ENCODE measurements at places on chromosomes 6 and 20.

DNA sequence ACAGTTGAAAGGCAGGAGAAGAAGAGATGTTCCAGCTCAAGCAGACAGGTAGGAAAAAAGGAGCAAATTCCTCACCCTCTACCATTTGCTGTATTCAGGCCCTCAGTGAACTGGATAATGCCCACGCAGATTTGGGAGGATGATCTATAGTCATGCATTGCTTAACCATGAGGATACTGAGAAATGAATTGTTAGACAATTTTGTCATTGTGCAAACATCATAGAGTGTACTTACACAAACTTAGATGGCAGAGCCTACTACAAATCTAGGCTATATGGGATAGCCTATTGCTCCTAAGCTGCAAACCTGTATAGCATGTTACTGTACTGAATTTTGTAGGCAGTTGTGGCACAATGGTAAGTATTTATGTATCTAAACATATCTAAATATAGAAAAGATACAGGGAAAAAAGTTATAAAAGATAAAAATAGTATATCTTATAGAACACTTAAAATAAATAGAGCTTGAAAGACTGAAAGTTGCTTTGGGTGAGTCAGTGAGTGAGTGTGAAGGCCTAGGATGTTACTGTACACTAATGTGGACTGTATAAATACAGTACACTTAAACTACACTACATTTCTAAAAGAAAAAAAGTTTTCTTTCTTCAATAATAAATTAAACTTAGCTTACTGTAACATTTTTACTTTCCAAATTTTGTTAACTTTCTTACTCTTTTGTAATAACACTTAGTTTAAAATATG, 672.3 kb downstream of the UTRN start:
- DNase-seq: no peak

DNA sequence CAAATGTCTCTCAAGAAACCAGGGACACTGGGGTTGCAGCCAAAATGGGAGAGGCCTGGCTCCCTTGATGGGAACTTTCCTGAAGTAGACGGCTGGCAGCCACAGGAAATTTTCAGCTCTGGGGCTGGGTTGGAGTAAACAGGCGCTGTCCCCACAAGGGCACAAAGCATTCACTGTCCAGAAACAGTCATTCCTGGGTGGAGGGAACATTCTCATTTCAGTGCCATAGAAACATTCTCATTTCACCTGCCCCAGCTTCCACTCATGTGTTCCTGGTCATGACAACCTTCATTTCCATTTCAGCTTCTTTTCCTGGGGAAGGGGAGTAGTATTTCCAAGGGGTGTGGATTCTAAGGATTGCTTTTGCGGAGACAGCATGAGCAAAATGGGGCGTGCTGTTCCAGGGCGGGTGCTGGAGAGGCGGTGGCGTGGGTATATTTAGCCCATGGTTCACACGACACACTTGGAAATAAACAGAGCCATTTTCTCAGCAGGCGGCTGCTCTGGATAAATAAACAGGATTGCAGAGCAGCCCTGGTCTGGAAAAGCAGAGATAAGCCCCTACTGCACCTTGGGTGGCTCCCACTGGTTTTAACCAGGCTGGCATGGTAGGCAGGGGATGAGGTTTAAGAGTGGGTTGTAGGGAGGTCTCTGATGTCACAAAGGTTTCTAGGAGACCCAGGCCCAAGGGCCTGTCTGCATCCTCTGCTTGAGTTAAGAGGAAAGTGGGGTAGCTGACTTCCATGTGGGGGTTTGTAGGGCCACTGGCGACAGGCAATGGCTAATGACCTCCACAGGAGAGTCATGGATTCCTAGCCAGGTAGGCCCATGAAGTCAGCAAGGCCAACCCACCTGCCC, 32.9 kb downstream of the COX4I2 start:
- no peak for DNase-seq

- no peak for DNase-seq
These were observed 33.8 kb downstream of the TNFAIP3 start for GRCh38 chr6:137900815-137901214.

- no peak for DNase-seq
These were observed 37.2 kb downstream of the CPXM1 start for GRCh38 chr20:2763186-2763585.

DNA sequence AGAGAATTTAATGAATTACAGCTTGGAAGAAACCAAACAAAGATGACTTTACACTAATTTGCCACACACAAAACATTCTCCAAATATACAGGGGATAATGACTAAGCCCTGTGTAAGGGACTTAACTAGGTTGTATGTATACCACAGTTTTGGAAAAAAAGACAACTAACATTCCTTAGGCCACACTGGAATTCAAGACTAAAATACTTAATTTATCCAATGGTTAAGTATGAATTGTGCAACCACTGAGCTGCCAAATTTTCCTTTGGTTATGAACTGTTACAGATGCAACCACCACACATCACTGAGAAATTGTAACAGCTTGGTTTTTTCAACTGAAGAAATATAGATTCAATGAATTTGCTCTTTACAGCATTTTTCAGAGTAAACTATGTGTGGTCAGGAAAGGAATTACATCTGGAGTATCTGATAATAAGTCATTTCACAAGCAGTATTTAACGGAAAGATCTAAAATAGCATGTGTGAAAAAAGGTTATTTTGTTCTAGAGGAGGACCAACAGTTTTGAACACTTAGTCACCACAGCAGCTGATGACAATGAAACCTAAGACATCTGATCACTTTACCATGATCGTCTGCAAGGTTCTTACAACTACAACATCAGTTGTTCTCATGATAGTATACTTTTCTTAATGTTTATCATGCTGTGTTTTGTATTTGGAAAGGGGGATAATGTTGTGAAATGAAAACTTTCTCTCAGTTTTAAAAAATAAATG, 318.8 kb downstream of the BCKDHB start:
- no peak for DNase-seq

DNA sequence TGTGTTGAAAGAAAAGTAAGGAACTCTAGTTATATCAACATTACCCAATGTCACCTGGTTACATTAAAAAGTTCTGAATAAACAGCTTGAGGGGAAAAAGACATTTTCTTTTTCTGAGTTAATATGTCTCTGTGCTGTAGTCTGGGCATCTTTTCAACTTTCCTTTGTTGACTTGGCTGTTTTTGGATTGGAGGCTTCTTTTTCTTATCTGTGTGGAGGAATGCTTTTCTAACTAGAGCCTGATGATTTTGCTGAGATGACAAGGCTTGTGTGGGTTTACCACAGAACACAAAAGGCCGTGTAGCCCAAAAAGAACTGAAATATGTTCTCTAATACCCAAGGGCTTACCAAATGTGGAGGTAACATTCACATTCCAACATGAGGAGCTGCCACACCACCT, 161.8 kb downstream of the KCNQ5 start:
- no peak for DNase-seq

GRCh38 chr6:159110013-159110412, 59.2 kb upstream of the FNDC1 start:
- DNase-seq: peak; percentile 35

GRCh38 chr20:5796331-5797040, 46.3 kb downstream of the SHLD1 start:
- DNase-seq: no peak

GRCh38 chr6:79149884-79150283, 71.8 kb upstream of the PHIP start:
- no peak for DNase-seq

GRCh38 chr6:3287308-3287707, 28.6 kb downstream of the PSMG4 start:
- DNase-seq: no peak

DNA sequence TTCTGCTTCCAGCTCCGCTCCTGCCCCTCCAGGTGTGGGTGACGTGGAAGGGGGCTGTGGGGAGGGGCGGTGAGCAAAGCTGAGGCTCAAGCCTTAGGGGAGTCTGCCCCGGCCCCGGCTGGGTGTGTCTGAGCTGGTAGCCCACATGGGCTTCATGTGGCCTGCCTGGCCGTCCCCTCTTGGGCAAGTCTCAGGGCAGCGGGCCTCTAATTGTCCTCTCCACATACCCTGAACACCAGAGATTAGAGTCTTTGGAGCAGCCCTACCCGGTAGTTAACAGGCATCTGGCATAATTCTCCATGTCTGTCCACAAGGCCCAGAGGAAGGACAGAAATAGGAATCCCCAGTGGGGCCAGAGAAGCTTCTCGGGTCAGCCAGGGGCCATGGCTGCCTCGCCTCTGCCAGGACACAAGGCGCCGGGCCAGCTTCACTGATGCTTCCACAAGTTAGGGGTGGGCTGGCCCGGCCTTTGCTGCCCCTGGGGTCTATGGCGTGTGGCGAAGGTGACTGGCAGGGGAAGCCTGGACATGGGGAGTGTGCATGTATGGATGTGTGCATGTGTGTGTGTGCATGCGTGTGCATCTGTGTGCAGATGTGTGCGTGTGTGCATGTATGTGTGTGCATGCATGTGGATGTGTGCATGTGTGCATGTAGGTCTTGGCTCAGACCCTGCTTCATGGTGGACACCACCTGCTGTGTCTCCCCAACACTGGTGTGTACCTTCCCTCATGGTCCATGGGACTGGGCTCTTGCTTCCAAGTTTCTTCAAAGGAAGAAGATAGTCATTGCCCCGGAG, 24.0 kb downstream of the FRMD1 start:
- DNase-seq: no peak

DNA sequence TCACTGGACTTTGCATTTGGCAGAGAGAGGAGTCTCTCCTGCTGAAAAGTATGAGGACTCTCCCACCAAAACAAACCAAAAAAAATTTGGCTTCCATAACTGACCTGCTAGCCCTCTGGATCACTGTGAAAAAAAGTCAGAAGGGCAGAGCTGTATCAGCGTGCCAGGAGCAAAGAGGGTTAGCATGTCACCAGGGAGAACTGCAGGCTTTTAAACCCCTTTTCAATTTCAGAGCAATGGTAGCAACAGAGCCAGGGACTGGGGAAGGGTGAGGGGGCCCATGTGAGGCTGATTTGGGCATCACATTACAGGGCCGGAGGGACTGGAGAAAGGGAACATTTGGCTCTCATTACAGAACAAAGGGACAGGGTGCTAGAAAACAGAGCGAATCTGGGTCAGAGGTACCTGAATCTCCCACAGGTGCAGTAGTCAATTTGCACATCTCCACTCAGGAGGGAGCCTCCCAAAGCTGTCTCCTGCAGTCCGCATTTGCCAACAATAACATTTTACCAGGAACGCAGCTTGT, 185.7 kb upstream of the EYA4 start:
- DNase-seq: no peak

DNA sequence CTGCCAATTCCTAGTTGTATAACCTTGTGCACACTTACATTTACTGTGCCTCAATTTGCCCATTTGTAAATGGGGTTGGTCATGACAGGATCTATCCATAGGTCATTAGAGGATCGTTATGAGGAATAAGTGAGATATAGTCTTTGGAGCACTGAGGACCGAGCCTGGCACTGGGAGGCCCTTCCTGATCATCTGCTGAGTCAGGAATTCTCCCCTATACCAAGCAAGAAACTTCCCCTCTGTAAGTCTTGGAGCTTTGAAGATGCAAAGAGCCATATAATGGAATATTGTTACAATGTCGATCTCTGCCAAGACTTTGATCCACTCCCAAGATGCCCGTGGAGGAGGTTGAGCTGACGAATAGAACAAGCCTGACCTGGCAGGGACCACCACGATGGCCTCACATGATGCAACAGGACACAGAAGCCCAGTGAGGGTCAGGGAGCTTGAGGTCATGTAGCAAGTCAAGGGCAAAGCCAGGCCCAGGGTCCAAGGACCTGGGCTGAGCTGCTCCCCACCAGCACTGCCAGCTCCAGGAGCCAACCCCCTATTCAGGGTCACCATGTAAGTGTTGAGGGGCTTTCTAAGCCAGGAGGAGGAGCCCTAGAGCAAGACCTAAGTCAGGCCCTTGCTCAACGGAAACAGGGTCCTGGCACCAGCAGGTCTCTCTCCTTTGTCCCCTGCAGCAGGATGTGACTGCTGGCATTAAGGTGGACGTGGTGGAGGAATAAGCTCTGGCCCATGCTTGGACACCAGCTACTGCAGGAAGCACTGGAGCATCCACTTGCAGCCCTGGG, 16.7 kb downstream of the PDRG1 start:
- DNase-seq: no peak

- no peak for DNase-seq
These were observed 96.0 kb downstream of the RIMS1 start for GRCh38 chr6:71982389-71982788.

DNA sequence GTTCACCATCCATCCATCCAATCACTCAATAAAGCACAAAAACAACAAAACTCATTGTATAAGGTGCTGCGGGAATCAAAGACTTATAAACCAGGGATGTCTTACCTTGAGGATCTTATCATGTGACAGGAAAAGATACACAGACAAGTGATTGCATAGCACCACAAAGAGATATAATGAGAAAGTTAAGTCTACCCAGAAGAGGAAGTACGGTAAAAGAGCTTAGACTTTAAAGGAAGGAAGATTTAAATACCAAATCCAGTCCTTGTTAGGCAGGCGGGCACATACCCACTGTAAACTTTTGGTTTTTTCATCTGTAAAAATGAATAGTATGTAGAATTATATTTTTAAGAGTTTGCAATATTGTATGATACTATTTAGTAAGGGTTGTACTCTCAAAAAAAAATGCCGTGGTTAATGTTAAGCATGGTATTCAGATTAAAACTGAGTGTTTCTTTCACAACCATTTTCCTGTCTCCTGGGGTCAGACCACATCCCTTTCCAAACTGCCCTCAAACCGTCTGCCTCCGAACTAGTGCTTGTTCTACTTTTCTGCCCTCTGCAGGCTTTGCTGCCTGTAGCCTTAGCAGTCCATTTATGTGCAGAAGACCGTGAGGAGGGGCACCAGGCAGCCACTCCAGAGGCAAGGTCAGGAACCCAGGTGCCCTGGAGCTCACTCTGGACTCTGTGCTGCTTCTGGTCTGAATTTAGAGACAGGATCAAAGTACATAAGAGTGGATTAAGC, 179.5 kb upstream of the SYNDIG1 start:
- no peak for DNase-seq

GRCh38 chr20:5448449-5449118, 131.8 kb upstream of the PROKR2 start:
- DNase-seq: peak; percentile 21

DNA sequence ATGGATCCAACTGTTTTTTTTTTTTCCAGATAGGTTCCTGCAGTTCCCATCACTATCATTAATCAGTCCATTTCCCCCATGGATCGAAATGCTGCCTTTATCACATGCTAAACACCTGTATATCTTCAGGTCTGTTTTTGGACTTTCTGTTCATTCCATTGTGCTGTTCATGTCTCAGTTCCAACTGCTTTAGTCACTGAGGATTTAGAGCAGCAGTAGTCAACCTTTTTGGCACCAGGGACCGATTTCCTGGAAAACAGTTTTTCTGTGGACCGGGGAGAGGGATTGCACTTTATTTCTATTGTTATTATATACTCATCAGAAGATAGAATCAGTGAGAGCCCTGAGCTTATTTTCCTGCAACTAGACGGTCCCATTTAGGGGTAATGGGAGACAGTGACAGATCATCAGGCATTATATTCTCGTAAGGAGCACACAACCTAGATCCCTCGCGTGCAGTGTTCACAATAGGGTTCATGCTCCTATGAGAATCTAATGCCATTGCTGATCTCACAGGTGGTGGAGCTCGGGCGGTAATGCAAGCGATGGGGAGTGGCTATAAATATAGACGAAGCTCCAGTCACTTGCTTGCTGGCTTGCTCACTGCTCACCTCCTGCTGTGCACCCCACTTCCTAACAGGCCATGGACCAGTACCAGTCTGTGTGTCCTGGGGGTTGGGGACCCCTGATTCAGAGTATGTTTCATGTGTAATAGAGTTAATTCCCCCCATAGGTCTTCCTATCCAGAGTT, 46.0 kb downstream of the CAP2 start:
- no peak for DNase-seq

- no peak for DNase-seq
These were observed 22.1 kb upstream of the ADGRF1 start for GRCh38 chr6:47064274-47064673.

- no peak for DNase-seq
These were observed 55.4 kb downstream of the ANKRD60 start for GRCh38 chr20:58173091-58173490.

GRCh38 chr6:149089510-149089909, 228.0 kb upstream of the TAB2 start:
- no peak for DNase-seq

Data from CD4-positive, alpha-beta T cell treated with Interleukin-6 at 100 ng/mL for 8 hours (primary cell).